Stimulated activated CD8-positive, alpha-beta memory T cell treated with anti-CD3 and anti-CD28 coated beads, Interleukin-2, amount 100 ng/mL, for 48 hours (primary cell): ENCODE measurements at places on chromosomes 1 and 21.

- DNase-seq, result no peak
Observed at GRCh38 chr1:65179148-65179547, 31.1 kb downstream of the AK4 start.

DNA sequence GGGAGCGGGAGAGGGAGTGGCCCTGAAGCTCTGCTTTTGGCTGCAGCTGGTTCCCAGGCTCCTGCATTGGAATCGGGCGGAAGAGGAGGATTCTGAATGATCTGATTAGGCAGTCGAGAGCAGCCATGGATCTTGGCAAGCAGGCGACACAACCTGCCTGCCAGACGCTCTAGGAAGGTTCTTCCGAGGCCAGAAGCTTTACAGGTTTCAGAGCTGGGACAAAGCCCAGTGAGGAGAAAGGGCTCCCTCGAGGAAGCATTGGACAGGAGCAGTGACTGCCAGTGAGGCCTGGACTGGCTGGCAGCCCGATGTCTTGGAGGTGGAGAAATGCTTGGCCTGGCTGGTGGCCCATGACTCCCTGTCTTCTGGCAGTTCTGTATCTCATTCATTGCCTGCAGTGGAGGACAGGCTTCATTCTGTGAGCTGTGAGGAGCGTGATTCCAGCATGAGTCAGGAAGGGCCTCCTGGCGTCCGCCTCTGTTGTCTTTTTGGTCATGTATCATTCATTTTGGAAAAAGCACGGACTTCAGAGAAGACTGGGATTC, 132.7 kb upstream of the IPO9 start:
- no peak for DNase-seq

DNA sequence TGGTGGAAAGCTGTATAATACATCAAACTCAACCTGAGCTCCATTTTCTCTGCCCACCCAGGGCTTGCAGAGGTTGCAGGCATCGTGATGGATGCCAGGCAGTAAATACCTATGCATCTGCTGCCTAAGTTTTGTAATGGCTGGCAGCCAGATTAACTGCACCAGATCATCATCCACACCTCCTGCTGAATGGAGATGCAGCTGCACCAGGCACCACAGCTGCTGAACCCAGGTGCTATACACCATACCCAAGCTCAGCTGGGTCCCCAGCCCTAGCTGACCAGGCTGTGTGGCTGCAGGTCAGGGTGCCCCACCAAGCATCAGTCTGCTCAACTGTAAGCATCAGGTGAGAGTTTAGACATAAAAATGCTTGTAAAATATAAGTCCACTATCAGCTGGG, 6.7 kb upstream of the SNAPIN start:
- no peak for DNase-seq

DNA sequence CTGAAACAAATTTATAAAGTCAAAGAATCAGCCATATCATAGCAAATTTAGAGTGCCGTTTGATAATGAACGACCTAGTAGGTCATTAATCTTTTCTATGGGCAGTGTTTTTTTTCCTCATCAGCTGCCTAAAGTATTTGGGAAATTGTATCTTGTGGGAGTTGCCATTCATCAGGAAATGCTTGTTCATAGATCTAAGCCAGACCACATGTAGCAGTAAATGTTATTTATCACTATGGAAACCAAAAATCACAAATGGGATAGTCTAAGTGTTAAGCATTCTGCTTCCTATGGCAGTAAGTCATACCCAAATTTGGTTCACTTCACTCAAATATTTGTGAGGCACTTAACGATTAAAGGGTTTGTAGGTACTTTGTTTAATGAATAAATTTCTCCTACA, 52.9 kb downstream of the LRRC8D start:
- DNase-seq, result no peak

GRCh38 chr1:72690871-72691270, 408.5 kb upstream of the NEGR1 start:
- DNase-seq, result no peak

GRCh38 chr1:220901881-220902280, 22.6 kb downstream of the HLX start:
- DNase-seq, result no peak

DNA sequence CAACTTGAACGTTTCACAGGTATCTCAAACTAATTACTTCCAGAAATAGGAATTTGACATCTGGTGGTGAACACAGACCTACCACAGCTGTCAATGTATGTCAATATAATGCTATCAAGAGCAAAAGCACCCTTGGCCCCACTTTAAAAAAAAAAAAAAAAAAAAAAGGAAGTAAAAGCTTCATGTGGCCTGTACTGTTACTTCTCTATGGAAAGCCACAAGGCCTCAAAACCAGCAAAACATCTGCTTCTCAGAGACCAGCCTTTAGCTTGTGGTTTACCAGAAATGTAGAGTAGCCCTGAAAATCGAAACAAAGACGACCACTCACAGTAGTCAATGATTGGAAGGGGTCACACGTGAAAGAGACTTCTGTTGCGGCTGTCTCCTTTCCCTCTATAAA, 109.6 kb downstream of the SLC45A1 start:
- DNase-seq, result no peak

GRCh38 chr1:48978413-48978812, 201.7 kb upstream of the BEND5 start:
- no peak for DNase-seq

- no peak for DNase-seq
Observed at GRCh38 chr21:26377111-26377694, 195.9 kb downstream of the CYYR1 start.

GRCh38 chr1:21308847-21309652, 18.8 kb upstream of the ECE1 start:
- no peak for DNase-seq

- no peak for DNase-seq
Observed at GRCh38 chr21:32867597-32867996, 96.0 kb upstream of the PAXBP1 start.

GRCh38 chr1:9341301-9341845, 48.7 kb downstream of the SPSB1 start:
- DNase-seq, result no peak

GRCh38 chr1:13607002-13607401, 23.4 kb downstream of the PDPN start:
- no peak for DNase-seq

DNA sequence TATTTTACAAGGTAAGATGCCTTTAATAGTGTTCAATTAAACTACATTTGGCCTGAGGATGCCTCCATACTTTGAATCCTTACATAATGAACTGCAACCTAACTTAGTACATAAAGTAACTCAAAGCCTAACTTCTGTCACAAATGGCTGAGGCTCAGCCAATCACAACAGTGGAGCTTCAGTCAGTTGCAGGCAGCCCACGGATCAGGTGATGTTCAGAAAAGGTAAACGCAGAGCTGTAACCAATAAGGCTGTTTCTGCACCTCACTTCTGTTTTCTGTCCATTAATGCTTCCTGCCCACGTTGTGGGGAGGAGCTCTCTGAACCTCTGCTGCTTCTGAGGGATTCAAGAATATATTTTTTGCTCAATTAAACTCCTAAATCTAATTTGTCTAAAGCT, 94.8 kb upstream of the KIAA0040 start:
- DNase-seq, result no peak

DNA sequence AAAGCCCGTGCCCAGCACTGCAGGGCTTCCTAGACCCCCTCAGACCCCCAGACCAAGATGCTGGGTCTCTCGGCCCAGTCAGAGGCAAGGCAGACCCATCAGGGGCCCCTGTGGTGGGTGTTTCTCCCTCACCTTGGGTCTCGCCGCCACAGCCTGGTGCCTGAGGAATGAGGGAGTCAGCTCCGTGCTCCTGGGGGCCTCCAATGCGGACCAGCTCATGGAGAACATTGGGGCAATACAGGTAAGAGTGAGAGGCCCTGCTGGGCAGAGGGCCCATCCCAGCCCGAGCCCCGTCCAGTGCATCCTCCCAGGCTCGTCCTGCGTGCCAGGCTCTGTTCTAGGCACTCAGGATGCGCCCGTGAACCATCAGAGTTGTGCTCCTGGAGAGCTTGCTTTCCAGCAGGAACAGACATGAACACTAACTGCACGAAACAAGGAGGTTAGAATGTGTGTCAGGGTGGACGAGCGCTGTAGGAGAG, 51.5 kb downstream of the KCNAB2 start:
- DNase-seq, result no peak

GRCh38 chr1:44293761-44294315, 61.2 kb downstream of the ERI3 start:
- no peak for DNase-seq

DNA sequence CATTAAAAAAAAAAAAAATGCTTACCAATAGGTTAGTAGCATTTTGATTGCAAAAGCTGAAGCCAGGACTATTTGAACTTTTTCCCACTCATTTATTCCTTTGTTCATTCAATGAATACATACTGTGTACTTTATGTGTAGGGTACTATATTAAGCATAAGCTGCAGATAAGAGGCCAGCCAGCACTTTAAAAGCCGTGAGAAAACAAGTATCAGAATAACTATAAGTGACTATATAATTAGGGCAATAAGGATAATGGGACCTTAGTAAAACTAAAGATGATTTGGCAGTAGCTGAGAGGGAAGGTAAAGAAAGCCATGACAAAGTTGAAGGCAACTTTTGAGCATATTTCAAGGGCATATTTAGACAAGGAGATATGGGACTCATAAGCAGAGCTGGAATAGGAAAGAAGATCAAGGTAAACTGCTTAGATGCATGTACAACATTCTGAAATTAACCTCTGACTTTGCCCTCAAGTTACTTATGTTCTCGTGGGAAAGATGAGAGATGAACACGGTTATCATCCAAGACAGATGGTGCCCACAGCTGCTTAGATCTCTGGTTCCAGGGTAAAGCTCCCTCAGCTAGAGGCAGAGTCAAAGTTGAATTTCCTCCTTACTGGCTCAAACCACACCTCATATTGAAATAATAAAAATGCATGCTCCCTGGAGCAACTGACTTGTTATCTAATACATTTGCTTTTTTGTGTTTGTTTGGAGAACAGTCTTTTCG, 44.0 kb upstream of the FMO2 start:
- DNase-seq, result no peak

GRCh38 chr1:204692325-204692840, 6.8 kb upstream of the LRRN2 start:
- DNase-seq, result no peak

DNA sequence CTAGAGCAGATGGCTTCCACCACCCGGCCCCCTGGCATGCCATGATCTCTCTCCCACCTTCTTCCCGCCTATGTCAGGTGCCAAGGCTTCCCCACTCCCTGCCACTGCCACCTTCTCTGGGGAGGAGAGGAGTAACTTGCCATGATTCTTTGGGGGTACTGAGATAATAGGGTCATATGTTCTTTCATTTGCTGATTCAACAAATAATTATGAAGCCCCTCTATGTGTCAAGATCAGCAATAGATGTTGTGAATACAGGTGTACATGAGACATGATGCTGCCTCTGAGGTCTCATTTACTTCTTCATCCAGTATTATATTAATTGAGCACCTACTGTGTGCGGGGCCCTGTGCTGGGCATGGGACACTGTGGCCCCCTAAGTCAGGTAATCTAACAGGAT, 6.0 kb upstream of the VWA5B1 start:
- DNase-seq, result no peak

DNA sequence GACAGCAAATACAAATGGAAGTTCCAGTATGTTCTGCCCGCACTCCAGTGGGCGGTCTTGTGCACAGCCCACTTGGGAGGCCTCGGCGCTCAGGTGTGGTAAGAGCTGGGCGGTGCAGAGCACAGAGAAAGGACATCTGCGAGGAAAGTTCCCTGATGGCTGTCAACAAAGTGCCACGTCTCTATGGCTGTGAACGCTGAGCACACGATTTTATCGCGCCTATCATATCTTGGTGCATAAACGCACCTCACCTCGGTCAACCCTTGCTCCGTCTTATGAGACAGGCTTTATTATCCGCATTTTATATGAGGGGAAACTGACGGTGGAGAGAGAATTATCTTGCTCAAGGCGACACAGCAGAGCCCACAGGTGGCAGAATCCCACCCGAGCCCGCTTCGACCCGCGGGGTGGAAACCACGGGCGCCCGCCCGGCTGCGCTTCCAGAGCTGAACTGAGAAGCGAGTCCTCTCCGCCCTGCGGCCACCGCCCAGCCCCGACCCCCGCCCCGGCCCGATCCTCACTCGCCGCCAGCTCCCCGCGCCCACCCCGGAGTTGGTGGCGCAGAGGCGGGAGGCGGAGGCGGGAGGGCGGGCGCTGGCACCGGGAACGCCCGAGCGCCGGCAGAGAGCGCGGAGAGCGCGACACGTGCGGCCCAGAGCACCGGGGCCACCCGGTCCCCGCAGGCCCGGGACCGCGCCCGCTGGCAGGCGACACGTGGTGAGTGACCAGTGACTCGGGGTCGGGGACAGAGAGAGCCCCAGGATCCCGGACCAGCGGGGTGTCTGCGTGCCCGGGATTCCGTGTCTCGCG, at the start of gene IL12RB2:
TSS of gene IL12RB2 (plus strand) at position 623 of the 810 bp plus-strand sequence. CDS start 12,496 bp downstream, outside the sequence.
- DNase-seq, result peak; percentile 47

DNA sequence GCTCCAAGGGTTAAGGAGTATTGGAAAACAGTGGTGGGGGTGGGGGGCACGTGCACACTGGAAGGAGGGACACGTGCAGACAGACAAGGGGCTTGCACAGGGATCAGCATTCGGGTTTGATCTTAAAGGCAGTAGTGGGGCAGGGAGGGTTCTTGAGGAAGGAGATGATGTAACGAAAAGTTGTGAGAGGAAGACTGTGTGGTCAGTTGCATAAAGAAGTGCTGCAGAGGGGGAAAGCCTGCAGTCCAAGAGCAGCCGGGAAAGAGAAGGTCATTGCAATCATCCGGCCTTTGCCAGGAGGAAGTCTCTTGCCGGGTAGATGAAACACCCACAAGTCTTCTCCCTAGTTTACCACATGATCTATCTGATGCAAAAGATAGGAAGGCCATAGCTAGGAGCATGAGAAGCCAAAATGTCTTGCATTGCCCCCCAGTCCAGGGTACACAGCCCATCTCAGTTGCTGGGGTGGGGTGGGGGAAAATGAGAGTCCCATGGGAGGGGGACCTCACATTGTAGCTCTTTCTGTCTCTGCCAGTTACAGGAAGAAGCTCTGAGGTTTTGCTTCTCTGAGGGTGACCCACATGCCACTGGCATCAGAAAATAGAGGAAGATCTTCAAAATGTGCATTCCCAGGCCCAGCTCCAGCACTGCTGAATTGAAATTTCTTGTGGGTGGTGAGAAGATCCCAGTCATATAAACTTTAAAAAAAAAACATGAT, 202.5 kb upstream of the RAB4A start:
- DNase-seq, result no peak

GRCh38 chr1:74969566-74970135, 164.5 kb upstream of the LHX8 start:
- no peak for DNase-seq

GRCh38 chr1:171664976-171665375, 12.5 kb upstream of the MYOC start:
- no peak for DNase-seq

- DNase-seq, result no peak
Observed at GRCh38 chr1:224679606-224680005, 63.5 kb downstream of the CNIH3 start.

DNA sequence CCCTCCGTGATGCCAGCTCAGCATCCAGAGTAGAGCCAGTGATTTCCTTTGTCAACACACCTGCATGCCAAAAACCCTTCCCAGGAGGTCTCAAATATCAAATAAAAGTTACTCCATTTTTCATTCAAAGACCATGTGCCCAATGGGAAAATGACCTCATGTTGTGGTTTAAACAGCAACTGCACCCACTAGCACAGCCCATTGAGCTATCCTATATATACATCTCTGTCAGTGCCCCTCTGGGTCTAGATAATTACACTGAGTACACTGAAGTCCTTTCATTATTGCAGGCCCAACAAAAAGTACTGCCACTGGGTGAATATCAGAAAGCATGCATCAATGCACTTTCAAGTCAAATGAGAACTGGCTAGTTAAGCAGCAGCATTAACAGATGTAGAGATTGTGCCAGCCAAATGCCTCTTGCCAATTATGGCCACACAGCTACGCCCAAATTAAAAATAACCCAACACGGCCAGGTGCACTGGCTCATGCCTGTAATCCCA, 117.7 kb downstream of the SLC45A1 start:
- no peak for DNase-seq
